ENCODE measurements at places on chromosomes 16 and 17.

DNA sequence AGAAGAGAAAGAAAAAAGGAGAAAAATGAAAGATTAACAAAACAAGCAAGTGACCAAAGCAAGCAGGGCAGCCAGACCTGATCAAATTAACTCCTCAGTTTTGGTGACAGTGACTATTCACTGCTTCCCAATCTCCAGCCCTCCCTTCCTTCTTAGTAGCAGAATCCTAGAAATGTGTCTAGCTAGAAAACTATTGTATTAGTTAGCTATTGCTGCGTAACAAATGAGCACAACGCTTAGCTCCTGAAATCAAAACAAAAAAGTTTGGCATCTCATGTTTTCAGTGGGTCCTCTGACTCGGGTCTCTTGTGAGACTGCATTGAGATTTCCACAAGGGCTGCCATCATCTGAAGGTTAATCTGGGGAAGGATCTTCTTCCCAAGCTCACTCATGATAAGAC is 213.9 kb downstream of the PARN start:
- no peak for DNase-seq

GRCh38 chr16:55842369-55843104 is 9.6 kb upstream of the CES1 start:
- peak; percentile 14 for DNase-seq

DNA sequence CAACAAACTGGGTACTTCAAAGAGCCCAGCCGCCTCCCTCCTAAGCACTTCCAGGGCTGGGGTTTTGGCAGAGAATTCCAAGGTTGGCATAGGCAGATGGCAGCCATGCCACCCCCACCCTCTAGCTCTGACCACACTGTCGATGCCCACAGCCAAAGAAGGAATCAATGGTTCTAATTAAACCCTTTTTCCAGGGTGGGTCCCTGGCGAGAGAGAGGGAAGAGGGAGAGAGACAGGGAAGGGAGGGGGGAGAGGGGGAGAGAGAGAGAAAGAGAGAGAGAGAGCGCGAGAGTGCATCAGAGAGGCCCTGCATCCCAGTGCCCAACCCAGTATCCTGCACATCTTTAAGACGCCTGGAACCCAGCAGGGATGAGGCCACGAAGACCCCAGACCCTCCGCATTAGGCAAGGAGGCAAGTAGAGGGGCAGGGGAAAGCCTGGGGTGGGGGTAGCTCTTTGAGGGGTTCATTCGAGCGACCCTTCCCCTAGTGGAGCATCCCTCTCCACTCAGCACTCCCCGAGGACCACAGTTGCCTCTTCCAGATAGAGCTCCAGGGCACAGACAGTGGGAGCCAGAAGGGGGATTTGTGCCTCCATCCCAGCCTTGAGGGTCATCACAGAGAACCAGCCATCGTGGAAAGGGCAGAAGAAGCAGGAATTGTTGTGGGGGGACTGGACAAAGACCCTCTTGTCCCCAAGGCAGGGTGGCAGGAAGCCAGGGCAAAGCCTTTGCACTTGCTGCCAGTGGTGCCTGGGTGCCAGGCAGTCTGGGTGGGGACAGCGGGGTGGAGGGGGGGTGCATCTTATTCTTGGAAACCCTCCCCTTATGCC is 2.6 kb downstream of the SRCIN1 start:
- no peak for DNase-seq

GRCh38 chr17:360092-360750 is 7.6 kb upstream of the RPH3AL start:
- DNase-seq: no peak

GRCh38 chr16:68367030-68367429 is 56.2 kb downstream of the PRMT7 start:
- peak; percentile 61 for DNase-seq

DNA sequence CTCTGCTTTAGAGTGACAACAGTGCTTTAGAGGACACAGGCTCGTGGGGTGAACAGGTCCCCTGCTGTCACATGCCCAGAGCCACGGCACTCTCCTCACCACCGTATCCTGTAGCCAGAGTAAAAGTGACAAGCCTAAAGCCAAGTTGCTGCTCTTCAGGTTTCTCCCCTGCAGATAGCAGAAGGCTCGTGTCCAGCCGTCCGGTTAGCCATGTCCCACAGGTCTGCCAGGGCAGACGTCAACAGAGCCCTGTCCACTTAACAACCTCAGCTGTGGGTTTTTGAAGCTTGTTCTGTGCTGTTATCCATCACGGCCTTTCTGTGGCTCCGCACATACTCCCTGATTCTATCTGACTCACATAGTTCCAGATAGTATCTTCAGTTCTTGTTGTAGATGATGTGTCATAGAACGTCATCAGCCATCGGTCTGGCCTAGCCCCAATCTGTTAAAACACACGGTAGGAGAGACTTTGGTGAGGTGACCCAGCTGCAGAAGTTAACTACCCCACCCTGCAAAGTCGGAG is 100.7 kb downstream of the SOCS1 start:
- no peak for DNase-seq

DNA sequence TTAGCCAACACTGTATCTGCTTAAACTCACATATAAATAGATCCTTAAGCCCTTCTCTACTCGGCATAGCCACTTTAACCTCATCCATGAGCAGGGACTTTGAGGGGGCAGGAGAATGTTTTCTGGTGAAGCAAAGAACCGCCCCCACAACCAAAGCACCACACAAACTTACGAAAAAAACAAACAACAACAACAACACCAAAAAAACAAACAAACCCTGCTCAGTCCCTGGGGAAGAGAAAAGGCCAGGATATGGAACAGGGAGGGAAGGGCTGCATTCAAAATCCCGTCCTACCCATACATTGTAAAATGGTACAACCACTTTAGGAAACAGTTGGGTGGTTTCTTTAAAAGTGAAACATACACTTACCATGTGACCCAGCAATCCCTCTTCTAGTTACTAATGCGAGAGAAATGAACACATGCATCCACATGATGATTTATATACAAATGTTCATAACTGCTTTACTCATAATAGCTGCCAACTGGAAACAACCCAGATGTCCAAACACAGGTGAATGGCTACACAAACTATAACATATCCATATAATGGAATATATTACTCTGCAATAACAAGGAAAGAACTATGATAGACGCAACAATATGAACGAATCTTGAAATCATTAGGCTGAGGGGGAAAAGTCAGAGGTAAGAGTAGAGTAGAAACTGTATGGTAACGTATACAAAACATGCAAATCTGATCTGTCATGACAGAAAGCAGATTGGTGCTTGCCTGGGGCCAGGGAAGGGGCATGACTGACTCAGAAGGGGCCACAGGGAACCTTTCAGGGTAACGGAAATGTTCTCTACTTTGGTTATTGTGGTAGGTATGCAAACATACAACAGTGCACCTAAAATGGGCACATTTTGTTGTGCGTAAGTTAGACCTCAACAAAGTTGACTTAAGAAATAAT is 37.7 kb upstream of the TOB1 start:
- DNase-seq: no peak

GRCh38 chr17:78629436-78629995 is 52.3 kb upstream of the DNAH17 start:
- no peak for DNase-seq

GRCh38 chr17:27230996-27231395 is 62.9 kb upstream of the WSB1 start:
- DNase-seq: no peak

DNA sequence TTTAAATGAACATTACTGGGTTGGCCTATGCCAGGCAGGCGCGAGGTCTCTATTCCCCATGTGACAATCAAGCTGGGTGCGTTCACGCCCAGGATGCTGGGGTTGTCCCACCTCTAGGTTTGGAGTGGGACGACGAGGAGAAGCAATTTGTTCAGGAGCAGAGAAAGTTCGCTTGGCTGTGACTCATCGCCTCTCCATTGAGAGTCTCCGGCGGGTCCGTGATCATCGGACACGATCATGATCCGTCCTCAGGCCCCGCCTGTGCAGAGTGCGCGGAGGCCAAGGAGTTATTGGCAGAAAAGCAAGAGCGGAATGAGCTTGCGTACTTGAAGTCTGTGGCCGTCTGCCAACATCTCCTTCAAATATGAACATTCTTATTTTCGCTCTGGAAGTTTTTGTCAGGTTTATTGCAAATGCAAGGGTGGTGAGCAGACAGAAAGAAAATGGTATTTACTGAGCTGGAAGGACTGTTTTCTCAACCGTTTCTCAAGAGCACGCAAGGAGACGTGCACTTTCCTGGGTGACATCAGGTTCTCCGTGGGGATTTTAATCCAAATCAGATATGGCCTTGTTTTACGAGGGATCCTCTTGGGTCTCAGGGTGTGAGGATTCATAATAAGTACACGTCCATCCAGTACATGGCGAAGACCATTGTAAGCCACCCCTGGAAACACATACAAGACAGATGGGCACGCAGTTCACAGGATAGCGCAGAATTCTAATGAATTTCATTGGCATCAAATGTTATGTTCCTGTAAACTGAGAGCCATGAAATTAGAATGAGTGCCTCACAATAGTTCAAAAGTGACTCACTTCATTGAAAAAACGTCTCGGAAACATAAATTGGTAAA is 70.1 kb upstream of the CREBBP start:
- no peak for DNase-seq

GRCh38 chr17:44324092-44324570 is 492 bp downstream of the SLC25A39 start:
- DNase-seq: no peak

DNA sequence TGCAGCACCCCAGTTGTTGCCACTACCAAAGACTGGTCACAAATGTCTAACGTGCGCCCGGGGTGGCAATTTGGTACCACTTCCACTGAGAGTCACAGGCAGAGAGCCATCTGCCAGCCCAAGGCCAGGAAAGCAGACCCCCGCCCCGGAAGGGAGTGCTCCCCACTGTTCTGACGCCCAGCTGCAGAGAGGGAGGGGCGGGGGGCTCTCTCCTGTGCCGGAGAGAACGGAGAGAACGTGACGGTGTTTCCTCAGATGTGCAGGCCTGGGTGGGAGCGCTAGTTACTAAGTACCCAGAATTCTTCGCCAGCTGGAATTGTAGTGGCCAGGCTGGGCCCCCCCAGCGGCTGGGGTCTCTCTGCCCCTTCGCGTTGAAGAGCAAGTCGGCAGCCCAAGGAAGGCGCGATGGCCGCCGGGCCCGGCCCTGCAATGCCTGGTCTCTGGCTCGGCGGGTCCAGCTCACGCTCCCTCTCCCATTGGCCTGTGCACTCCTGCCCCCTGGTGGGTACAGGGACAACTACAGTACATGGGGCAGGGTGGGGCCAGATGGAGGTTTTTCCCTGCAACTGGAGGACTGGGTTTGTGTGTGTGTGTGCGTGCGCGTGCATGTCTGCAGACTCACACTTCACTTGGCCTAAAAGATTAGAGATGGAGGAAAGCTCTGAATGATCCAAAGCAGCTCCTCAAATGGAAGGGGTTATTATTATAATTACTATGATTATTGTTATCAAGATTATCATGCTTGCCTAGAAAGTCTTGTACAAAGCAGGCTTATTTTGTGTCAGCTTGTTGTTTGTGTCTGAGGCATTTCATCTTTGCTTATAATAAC is 107.1 kb downstream of the AMFR start:
- DNase-seq: peak; percentile 93

GRCh38 chr17:75830164-75831031 is 13.8 kb downstream of the UNC13D start:
- peak; percentile 69 for DNase-seq

- DNase-seq: no peak
Observed at GRCh38 chr17:40452216-40452787, 9.1 kb downstream of the IGFBP4 start.

DNA sequence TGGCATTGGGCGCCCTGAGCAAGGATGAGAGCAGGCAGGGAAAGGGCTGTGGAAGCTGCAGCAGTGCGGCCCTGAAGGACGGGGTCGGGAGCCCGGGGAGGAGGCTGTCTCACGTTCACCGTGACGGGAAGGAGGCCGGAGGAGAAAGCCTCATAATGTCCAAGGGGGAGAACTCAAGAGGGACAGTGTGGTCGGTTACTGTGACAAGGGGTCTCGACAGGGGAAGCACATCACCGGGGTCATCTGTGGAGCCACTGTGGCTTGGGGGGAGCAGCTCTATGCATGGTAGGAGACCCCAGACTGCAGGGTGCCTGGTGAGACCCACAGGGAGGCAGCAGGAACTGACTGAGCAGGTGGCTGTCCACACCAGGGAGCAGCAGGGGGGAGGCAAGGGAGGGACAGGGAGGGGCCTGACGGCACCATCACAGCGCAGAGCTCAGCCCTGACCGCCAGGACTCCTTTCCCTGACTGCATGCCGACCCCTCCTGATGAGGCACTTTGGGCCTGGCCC is 154.6 kb upstream of the CHMP6 start:
- DNase-seq: no peak

- no peak for DNase-seq
Observed at GRCh38 chr16:50528820-50529219, 19.4 kb upstream of the NKD1 start.

GRCh38 chr16:81560979-81561657 is 116.5 kb downstream of the CMIP start:
- no peak for DNase-seq

DNA sequence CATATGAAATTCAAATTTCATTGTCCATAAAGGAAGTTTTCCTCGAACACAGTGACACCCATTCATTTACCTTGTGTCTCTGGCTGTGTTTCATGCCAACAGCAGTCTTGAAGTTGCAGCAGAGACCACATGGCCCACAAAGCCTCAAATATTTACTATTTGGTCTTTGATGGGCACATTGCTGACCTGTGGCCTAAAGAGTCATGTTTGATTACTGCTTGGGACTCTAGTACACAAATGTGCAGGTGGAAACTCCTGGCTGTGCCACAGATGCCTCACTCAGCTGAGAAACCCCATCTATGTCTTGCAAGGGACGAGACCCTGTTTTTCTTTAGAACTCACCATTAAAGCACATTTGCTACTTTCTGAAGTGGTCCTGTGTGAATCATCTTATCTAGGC is 76.7 kb downstream of the SLC6A2 start:
- no peak for DNase-seq

DNA sequence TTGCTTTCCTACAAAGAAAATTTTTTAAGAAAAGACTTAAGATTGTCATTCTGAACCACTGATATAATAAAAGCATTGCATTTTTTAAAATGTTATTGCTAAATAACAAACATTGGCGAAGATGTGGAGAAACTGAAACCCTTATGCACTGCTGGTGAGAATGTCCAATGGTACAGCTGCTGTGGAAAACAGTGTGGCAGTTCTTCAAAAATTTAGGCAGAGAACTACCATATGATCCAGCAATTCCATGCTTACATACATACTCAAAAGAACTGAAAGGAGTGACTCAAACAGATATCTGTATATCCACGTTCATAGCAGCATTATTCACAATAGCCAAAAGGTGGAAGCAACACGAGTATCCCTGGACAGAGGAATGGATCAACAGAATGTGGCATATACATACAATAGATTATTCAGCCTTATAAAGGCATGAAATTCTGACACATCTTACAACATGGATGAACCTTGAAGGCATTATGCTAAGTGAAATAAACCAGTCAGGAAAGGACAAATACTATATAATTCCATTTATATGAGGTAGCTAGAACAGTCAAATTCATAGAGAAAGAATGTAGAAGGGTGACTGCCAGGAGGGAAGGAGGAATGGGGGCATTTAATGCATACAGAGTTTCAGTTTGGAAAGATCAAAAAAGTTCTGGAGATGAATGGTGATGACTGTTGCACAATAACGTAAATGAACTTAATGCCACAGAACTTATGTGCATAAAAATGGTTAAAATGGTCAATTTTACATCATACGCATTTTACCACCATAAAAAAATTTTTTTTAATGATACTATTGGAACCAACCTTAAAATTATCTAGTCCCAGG is 92.1 kb downstream of the CACNG1 start:
- no peak for DNase-seq

All from neural crest cell (in vitro differentiated cells).